GM18507 (cell line): ENCODE measurements at places on chromosomes 13 and 19.

- DNase-seq: no peak
Measured at GRCh38 chr13:102707467-102707866, 12.6 kb upstream of the METTL21C start.

GRCh38 chr13:50511877-50512341 lies 331.6 kb downstream of the DLEU7 start:
- peak; percentile 4 for DNase-seq

DNA sequence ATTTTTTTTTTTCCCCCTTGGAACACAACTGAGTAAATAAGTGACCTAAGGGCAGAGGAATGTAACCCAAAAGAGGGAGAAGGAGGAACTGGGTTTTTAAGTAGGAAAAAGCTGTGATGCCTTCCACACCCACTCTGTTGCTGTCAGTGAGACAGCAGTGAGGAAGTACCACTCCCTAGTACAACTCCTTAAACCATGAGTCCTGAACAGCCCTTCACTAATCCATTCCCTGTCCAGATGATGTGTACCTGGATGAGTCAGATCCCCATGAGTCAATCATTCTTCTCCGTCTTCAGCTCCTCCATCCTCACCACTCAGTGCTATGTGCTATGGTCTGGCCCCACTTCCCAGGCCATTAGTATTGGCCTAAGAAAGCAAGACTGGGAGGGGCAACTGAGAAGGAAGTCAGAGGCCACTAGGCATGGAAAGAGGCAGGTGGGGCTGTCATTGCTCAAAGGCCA lies 12.9 kb upstream of the CXCL17 start:
- DNase-seq: no peak

GRCh38 chr13:106503272-106503671 lies 32.2 kb downstream of the EFNB2 start:
- DNase-seq: no peak

DNA sequence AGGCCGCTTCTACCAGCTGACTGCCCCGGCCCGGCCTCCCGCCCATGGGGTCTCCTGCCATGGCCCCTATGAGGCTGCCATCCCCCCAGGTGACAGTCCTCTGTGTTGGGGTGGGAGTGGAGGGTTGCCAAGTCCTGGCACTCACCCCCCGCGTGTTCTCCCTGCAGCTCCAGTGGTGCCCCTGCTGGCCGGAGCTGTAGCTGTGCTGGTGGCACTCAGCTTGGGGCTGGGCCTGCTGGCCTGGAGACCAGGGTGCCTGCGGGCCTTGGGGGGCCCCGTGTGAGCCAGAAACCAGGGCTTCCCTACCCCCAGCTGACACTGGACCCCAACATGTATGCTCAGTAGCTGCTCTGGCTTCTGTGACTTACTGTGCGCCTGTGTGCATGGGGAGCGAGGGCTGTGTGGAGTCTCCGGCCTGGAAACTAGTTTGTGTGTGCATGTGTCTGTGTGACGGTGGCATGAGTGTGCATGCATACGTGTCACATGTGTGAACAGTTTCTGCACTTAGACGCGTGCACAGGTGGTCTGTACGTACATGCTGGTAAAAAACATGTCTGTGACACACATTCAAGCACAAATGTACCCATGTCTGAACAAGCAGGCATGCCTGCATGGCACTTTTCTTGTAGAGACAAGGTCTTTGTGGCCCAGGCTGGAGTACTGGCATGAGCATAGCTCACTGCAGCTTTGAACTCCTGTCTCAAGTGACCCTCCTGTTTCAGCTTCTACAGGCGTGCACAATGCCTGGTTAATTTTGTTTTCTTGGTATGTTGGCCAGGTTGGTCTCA lies 4.9 kb downstream of the ACP4 start:
- no peak for DNase-seq

- DNase-seq: no peak
Measured at GRCh38 chr13:69947582-69947981, 160.0 kb upstream of the ATXN8OS start.

- no peak for DNase-seq
Measured at GRCh38 chr13:26460648-26461047, 96.8 kb upstream of the WASF3 start.

- no peak for DNase-seq
Measured at GRCh38 chr19:53596056-53596455, 35.7 kb upstream of the DPRX start.

GRCh38 chr19:28471731-28472510 lies 741.0 kb downstream of the UQCRFS1 start:
- DNase-seq: no peak

GRCh38 chr13:73366241-73366640 lies 307.4 kb downstream of the KLF5 start:
- no peak for DNase-seq

GRCh38 chr13:49071341-49071937 lies 95.7 kb downstream of the FNDC3A start:
- no peak for DNase-seq

DNA sequence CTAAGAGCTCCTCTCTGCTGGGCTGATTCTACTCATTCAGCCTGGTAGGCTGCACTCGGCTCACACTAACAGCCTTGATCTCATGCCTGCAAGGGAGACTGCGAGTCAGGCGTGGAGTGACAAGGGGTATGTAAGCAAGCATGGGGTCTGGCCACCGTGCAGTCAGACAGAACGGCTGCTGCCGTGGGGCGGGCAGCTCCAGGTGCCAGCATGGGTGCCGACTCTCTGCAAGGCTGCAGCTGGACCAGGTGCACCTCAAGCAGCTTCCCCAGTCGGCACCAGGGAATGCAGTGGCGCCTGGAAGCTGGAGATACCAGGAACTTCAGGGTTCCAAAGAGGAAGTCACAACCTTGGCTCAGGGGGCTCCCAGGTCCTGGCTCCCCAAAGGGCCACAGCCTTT lies 892.3 kb downstream of the OLFM4 start:
- no peak for DNase-seq

DNA sequence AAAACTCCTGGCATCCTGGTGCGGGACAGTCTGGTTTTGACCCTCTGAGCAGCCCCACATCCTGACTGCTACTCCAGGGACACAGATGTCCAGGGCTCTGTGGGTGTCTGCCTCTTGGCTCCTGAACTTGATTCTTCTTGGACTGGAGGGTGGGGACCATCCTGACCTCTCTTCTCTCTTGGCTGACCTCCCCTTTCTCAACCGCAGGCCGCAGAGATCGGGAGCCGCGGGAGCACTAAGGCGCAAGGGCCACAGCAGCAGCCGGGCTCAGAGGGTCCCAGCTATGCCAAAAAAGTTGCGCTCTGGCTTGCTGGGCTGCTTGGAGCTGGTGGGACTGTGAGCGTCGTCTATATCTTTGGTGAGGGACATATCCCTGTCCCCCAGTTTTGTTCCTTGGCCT lies 1.0 kb downstream of the TIMM50 start:
- DNase-seq: no peak

DNA sequence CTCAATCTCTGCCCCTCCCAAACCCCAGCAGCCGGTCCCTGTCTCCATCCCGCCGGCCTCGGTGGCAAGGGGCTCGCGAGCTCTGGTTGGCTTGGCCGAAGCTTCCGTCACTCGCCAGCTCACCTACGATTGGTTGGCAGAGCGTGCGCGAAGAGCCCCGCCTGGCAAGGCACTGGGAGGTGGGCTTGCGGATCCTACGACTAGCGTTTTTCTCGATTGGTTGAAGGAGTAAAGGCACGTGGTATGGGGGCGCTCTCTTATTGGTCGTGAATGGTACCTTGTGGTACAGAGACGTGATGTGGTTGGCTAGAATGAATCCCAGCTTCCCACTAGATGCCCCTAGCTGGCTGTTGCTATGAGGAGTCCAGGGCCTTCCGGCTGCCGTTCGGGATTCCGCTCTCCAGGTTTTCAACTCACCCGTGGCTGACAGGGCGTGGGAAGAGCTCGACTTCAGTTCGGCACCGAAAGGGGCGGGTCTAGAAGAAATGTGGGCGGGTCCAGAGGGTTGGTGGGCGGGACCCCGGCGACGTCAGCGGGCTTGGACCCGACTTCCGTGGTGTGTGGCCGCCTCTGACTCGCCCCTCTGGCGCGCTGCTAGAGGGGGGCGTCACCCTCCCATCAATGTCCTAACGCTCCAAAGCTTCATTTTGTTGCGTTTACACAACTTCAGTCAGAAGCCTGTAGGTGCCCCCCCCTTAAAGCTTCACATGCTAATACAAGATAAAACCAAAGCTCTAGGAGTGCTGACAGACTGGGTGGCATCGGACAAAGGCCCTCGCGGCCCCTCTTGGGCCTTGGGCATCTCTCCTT lies 847 bp upstream of the RAP2A start:
- peak; percentile 76 for DNase-seq

DNA sequence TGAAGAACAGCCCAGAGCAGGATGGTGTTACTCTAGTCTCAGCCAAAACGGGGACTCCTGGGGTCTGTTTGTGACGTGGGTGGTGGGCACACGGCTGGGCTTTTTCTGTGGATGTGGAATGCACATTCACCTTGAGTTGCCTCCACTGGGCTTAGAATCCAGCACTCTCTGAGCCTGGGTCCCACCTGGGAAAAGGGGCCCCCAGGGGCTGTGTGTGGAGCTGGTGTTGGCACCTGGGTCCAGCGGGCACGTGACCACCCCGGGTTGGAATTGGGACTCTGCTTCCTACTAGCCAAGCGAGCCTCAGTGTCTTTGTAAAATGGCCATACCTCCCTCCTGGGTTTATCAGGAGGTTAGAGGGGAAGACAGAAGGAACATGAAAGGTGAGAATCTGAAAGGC lies 29.2 kb upstream of the F2RL3 start:
- DNase-seq: no peak

- no peak for DNase-seq
Measured at GRCh38 chr19:1768918-1769644, 15.8 kb downstream of the ONECUT3 start.

DNA sequence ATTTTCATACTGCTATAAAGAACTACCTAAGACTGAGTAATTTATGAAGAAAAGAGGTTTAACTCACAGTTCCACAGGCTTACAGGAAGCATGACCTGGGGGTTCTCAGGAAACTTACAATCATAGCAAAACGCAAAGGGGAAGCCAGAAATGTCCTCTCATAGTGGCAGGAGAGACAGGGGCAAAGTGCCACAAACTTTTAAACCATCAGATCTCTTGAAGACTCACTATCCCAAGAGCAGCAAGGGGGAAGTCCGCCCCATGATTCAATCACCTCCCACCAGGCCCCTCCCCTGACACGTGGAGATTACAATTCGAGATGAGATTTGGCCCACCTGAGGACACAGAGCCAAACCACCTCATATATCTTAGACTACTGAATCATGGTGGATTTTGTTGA lies 198.7 kb downstream of the KCTD12 start:
- DNase-seq: no peak

GRCh38 chr13:114103801-114104654 lies 28.4 kb downstream of the RASA3 start:
- DNase-seq: no peak

GRCh38 chr19:16370641-16371391 lies 46.2 kb downstream of the KLF2 start:
- no peak for DNase-seq

- peak; percentile 17 for DNase-seq
Measured at GRCh38 chr13:39306639-39307589, 268.7 kb downstream of the NHLRC3 start.

DNA sequence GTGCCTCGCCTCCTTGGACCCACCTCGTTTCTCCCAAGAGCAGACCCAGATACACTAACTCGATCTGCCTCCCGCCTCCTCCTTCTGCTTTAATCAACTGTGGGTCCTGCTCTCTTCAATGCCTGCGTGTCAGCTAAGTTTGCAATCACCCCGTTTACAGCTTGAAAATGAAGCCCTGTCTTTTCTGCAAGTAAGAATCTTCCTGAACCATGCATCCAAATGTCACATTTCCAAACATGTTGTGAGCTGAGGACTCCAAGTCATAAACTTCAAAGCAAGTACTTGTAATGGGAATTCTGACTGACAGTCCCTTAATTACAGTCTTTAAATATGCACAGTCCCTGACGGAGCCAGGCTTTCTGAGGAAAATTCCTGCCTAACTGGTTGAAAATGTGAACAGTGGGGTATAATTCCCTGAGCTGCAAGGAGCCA lies 154.9 kb upstream of the UQCRFS1 start:
- no peak for DNase-seq

DNA sequence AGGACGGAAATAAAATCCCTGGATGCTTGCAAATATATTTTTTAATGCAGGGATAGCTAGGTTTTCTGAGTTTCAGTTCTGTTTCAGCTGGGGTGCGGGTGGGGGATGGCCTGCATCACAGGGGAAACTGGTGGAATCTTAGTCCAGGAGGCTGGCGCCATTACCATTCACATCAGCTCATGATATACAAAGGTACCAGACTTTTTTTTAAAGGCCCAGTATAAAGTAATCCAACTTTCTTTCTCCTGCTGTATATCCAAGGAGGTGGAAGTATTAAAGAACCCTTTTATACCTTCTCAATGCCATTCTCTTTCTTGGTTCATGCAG lies 343.8 kb downstream of the KCNRG start:
- no peak for DNase-seq

GRCh38 chr13:22793598-22794134 lies 387.1 kb upstream of the SGCG start:
- no peak for DNase-seq

DNA sequence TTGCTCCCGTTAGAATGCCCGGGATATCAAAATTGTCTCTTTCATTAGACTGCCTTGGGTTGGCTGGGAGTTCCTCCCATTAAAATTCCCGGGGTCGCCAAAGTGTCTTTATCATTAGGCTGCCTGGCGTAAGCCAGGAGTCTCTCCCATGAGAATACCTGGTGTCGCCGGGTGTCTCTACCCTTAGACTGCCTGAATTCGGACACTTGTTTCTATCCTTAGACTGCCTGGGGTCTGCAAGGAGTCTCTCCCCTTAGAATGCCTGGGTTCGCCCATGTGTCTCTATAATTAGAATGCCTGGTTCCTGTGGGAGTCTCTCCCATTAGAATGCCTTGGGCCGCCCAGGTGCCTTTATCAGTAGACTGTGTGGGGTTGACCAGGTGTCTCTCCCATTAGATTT lies 1538.2 kb downstream of the UQCRFS1 start:
- no peak for DNase-seq

DNA sequence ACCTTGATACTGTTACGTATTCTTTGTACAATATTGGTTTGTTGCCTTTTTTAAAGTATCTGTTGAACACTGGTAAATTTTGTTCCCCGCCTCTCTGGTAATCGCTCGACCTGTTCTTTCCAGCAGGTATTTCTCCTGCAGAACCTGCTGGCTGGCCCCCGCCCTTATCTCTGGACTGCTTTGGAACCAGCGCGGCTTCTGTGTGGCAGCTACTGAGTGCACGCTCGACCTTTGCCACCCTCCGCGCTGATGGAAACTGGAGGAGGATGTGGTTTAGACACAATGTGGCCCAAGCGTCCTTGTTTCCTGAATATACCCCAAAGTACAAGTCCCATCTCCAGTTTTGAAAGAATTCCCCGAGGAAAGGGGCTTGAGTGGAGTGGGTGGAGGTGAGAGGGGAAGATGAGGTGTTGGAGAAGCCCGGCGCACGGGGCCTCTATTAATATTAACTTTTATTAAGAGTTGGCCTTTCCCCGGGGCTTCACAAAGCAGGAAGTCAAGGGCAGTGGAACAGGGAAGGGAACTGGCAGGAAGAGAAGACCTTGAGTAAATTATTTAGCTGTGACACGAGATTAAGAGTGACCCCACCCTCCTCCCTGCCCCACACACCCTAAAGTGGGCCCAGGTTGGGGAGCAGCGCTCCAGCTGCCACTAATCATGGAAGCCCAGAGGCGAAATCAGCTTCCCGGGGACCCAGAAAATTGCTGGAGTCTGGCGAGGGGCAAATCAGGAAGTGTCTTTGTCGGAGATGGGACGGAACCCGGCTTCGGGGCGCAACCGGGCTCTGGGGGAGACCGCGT lies 16.0 kb downstream of the CDX2 start:
- DNase-seq: no peak
